ENCODE measurements at places on chromosomes 4 and X.

DNA sequence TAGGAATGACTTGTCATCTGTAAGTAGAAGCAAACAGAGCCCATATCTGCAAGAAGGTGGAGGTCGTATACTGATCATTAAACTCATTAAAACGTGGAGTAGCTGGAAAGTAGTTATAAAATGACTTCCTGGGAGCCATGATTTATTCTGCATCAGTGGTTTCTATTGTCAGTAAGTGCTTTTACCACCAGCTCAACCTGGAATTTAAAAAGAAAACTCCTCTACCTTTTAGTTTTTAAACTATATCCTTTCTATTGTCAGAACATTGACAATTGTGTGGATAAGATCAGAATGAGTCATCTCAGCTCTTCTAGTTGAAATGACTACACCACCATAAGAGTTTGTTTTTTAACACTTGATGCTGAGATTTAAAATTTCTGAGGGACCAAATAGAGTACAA lies 651.2 kb upstream of the GALNT7 start:
- DNase-seq = no peak

DNA sequence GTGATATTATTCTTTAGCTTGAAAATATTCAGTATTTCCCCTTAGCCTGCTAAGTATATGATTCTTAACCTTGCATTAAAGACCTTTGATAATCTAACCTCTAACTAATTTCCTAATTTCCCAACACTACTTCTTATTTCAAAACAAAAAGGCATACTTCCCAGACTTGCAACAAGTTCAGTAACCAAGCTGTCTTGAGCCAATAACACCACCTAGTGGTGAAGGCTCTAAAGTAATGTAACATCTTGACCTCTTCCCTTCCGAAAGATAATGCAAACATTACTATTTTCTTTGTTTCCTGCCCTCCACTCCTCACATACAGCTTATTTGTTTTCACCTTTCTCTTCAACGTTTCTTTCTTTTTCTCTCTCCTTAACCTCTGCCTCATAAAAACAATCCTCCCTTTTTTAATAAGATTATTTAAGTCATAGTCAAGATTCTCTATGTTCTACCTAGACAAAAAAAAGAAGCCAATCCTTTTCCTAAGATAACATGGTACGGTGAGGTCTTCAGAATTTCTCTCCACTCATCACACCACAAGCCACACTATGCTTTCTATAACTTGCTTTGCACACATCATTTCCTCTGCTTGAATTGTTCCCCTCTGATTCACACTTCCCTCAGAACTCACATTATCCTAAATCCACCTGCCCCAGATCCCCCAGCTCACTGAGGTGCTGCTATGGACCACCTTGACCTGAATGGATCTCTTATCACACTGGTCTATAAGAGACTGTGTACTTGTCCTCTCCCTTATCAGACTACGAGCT lies 3.5 kb downstream of the FAT1 start:
- peak; percentile 48 for DNase-seq

DNA sequence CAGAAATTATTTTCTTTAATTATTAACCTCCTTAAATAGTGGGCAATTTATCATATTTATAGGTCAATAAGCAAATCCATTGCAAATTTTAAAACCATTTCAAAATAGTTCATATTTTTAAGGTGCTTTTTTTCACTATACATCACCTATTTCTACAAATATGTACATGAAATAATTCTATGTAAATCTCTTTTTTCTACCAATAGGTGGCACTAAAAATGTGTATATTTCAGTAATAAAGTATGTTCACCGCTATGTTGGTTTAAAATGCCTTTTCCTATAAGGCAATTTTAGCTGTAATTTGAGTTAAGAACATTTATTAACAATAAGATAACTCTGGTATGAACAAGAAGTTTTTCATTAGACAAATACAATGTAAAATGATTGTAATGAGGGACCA lies 672.2 kb downstream of the KCTD8 start:
- DNase-seq = no peak

DNA sequence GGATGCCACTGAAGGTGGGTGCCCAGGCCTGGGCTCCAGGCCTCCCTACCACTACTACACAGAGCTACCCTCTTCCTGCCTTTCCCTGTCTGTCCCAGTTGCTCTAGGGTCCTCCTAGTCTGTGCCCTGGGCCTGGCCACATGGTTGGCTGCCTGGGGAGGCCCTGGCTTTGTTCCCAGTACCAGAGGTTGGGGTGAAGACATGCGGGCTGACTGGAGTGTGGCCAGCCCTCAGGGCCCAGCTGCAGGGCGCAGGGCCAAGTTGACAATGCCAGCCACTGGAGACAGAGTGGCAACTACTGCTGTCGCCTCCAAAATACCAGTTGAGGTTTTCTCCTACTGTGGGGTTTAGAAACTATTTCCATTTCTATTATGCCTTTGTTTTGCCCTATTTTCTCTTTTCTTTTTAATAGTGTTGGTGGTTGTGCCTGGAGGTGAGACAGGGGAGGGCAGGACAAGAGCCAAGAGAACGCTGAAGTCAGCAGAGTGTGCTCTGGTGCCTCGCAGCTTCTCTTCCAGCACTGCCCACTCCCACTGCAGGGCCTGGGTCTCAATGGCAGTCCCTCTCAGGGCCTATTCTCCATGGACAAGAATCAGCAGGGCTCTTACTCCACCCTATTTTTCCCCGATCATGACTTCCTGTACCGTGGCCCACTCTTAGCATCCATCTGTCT lies 32.2 kb upstream of the XPNPEP2 start:
- no peak for DNase-seq

DNA sequence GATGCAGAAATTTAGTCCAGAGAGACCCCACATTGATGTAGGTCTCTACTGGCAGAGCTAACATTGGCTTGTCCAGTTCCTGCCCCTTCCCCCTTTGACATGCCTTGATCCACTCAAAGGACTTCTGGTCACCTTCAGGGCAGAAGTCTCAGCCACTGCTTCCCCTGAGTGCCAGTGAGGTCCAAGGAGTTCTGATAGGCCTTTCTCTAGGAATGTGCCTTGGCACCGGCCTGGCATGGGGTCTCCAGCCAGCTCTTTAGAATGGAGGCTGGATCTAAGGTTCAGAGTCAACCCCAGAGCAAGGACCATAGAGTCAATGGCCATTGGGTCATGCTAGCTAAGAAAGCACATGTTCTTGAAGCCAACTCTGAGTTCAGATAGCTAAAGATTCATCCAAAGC lies 88.6 kb upstream of the PJA1 start:
- no peak for DNase-seq

GRCh38 chr4:139403462-139403861 lies 50.5 kb upstream of the RAB33B start:
- DNase-seq = no peak

DNA sequence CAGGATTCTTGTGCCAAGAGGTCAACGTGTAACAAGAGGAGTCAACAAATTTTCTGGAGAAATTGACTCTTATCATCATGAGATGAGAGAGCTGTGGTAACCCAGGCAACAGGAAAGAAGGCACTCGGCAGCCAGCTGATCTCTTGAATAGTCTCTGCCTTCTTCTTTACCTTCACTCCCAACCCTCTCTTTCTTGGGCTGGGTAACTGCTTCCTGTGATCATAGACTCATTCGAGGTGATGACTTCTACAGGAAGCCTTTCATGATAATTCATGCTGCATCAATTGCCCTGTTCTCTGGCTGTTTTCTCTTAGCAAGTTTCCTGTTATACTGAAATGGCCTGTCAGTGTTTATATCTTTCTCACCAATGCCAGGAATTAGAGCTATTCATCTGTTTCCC lies 70.8 kb upstream of the FSTL5 start:
- no peak for DNase-seq

DNA sequence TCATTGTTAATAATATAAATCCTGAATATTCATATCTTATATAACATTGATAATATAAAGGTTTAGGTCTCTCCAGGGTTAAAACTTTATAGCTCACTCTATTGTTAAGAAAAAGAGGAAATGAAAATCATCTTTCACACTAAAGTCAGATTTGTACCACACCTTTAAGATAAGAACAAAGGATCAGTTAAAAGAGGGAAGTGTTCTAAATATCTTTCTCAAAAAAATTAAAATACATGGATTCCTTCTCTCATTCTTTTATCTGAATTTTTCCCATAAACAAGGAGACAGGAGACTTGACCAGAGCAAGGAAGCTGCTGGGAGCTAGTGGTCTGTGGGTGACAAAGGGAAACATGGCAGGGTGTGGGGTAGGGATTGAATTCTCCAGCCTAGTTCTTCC lies 323.0 kb upstream of the CPXCR1 start:
- DNase-seq = no peak

- no peak for DNase-seq
Observed at GRCh38 chrX:107493141-107493540, 43.7 kb downstream of the FRMPD3 start.

DNA sequence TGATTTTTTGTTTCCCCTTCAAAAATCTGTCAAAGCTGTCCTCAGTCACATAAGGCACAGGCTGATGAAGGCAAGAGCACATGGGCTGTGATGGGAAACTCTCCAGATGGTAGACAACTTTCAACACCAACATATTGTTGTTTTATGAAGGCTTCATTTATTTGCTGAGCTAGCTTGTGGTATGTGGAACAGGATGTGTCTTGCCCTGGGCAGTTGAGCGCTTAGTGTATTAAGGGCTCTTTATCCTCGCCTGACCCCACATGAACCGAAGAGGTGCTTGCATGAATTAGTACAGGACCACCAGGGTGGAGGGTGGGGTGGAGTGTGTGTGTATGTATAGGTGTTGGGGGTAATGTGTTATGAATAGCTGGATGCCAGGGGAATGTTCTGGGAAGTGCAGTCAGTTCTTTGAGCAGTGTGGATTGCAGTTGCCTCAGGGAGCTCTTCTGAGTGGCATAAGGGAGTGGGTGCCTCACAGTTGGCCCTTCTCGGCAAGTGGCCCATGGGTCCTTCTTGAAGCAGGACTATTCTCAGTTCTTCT lies 103.1 kb downstream of the PHEX start:
- no peak for DNase-seq

- no peak for DNase-seq
Observed at GRCh38 chr4:66640233-66640990, 904.9 kb downstream of the CENPC start.

- DNase-seq = no peak
Observed at GRCh38 chr4:80156410-80156809, 40.9 kb upstream of the PRDM8 start.

DNA sequence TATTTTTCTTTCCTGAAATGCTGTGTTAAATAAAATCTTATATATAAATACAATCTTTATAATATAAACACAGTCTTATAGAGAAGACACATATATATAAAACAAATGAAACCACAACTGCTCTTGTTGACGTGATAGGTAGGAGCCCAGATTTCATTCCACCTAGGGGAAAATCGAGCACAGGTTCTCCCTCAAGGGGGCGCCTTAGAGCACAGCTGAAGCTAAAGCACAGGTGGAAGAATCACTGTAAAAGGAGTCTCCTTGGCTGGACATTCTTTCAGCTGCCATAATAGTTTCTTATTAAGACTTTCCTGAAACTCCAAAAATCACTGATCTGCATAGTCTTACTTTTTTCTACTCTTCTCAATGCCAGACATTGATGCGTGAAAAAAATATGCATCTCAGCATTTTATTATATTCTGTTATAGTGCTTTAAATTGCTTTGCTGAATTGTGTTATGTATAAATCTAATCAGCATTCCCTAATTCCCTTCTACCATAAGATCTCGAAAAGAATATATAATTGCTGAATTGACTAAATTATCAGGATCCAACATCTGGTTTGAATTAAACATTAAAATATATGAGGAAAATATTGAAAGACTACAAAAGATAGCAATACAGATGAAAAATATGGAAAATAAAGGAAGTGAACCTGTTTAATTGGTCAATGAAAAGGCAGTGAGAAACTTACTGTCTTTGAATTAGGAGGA lies 25.5 kb upstream of the RXFP1 start:
- peak; percentile 77 for DNase-seq

DNA sequence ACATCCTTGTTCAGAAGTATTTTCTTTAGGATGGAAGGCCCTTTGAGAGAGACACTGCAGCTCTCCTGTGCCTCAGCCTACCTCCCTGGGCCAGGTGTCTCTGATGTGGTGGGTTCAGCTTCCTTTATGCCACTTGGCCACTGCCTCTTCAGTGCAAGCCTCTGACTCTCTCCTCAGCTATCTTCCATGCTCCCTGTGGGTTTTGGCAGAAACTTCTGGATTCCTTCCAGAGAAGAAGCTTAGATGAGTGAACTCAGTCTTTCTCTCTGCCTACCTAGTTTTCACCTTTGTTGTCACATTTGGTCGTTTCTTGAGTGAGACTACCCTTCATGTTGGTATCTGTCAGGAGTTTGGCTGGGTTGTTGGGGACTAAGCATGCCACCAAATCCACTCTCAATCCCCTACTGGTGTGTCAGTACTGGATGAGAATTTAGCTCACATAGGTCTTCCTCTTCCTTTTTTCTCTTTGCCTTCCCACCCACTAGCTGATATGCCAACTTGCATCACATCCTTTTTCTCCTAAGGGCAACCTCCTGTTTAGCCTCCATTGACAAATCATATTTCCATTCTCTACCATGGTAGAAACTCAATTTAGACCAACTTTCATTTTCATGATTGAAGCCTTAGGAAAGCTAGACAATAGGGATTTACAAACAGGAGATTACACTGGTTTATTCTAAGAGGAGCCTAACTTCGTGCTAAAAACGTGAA lies 32.0 kb downstream of the IL15 start:
- no peak for DNase-seq

- no peak for DNase-seq
Observed at GRCh38 chr4:20317424-20317985, 65.8 kb downstream of the SLIT2 start.

GRCh38 chrX:65821721-65822496 lies 154.5 kb downstream of the MSN start:
- peak; percentile 3 for DNase-seq
